ENCODE measurements at places on chromosomes 7 and 10.

DNA sequence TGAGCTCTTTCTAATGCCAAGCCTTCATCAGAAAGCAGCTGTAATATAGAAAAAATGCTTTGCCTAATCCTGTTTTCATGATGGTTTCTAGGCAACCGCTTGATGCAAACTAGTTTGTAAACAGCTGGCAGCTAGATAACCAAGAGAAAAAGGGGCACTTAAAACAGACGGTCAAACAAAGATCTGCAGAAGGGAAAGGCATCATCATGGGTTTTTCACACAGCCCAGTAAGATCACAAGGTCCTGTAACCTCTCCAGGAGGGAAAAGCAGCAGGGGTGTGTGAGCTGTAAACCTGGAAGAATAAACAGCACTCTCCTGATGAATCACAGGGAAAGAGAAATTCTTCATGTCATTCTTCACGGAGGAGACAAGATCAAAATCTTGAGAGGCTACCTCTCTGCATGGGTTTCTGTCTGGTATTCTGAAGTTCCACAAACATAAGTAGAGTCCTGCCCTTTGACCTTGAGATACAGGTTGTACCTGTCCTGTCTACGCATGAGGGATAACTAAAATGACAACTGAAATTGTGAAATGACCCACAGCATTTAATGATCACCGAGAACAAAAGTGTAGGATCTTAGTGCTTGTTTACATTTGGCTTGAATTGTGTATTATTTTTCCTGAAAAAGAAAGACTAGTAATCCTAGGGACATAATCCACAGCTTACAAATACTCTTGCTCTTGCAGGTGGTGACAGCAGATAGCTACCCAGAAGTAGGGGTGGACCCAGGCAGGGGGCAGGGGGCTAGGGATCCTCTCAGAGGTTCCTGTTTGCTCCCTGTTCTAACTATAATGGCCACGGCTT, 48.0 kb downstream of the CREB3L2 start:
- DNase-seq = no peak

DNA sequence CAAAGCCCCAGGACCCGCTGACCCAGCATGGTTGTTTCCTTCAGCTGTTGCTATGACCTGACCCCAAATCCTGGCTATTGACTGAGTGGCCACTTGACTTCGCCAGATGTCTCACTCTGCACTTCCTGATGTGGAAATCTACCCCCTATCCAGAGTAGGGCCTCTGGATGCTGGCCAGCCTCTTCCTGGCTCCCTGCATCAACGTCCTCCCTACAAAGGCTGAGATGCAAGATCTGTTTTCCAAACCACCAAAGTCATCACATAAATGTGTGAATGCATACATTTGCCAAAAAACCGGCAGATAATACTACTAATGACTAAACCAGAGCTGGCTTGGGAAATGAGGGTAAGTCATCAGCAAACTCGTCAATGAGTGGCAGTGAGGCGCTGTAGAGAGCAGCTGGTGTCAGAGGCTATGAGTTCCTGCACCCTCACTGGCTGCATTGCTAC, 70.4 kb downstream of the PYROXD2 start:
- no peak for DNase-seq

GRCh38 chr10:4806534-4806933, 19.5 kb upstream of the AKR1E2 start:
- DNase-seq = no peak

DNA sequence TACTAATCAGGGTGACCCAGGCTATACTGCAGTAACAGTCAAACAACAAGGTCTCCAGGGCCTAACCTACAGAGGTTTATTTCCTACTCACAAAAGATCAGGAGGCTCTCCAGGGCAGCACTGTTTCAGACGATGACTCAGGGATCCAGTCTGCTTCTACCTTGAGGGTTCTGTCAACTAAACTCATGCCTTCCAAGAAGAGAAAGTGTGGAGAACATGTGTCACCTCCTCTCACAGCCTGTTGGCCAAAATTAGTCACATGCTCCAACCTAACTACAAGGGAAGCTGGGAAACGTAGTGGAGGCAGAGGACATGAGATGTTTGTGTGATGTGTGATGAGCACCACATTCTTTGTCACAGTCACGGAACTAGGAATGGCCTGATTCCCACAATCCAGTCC, 14.7 kb upstream of the INA start:
- no peak for DNase-seq

GRCh38 chr10:101228153-101228965, 904 bp downstream of the LBX1 start:
- no peak for DNase-seq

- no peak for DNase-seq
These were observed 50.1 kb downstream of the SFTPD start for GRCh38 chr10:79898597-79899325.

DNA sequence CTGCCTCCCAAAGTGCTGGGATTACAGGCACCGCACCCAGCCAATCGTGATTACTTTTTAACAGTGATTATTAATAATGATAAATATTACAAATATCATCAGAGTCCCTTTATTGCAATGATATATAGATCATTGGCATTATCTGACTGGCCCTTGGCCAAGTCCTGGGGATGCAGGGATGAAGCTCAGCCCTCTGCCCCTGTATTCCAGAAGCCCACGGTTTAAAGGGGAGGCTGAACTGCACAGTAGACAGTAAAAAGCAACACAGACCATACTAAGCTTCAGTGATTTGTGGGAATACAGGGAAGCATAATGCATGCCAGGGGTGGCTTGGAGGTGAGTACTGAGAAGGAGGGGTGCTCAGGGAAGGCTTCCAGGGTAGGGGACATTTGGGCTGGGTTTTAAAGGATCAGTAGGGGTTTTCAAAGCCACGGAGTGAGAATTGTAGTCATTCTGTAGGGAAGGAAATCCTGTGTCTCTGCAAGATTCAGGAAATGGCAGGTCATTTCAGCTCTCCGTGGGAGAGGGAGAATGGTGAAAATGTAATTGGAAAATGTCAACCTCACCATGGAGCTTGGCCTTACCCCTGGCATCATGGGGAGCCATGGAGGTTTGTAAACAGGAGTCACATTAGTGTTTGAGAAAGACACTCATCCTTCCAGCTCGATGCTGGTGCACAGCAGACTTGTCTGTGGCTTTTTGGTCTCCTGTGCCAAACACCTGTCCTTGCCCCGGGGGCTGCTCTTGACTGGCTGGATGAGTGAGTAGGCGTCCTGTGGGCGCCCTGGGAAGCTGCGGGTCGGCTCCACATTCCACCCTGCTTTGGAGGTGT, 8.8 kb downstream of the ADAMTS14 start:
- DNase-seq = no peak

- DNase-seq = peak; percentile 30
These were observed 21.6 kb downstream of the NT5C3A start for GRCh38 chr7:33040803-33041516.

GRCh38 chr7:27872356-27873275, 132.7 kb downstream of the TAX1BP1 start:
- no peak for DNase-seq

- no peak for DNase-seq
These were observed 179.9 kb downstream of the AUTS2 start for GRCh38 chr7:69778138-69778537.

GRCh38 chr10:28411648-28412047, 108.8 kb upstream of the MPP7 start:
- DNase-seq = no peak

- DNase-seq = no peak
These were observed 24.4 kb downstream of the GSDME start for GRCh38 chr7:24732646-24733413.

GRCh38 chr7:85289279-85289678, 102.4 kb upstream of the SEMA3D start:
- DNase-seq = no peak

- no peak for DNase-seq
These were observed 136.6 kb downstream of the PRKAG2 start for GRCh38 chr7:151740081-151740851.

GRCh38 chr7:25073451-25073850, 51.6 kb downstream of the CYCS start:
- no peak for DNase-seq

DNA sequence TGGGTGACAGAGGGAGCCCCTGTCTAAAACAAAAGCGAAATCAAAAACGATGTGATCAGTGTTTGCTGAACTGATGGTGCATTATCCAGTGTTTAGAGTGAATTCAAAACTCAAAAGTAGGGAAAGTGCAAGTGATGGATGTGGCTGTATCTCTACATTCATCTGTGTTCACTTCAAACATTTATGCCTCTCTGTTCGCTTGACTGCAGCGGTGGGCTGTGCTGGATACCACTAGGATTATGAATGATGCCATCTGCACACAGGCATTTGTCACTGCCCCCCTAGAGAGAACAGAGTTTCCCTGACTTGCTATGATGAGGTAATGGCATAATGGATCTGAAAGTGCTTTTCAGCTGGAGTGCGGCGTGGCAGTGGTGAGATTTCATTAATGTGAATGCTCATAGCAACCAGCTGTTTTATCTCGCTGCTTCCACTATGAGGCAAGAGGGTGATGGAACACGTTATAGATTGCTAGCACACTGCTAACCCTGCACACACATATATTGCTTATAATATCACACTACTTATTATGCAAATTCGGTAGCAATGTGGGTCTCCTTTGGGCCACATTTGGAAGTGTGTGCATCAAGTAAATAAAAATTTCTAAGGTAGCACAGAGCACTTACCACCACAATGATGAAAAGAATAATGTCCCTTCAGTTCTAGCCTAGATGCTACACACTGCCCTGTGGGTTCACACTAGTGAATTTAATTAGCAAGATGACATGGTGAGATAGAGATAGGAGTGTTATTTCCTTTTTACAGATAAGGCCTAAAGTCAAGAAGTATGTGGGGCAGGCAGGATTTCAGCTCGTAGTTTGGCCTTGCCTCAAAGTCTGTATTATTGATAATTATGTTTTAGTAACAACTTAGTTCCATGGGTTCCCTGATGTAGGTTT, 164.7 kb downstream of the CAMK1D start:
- no peak for DNase-seq

DNA sequence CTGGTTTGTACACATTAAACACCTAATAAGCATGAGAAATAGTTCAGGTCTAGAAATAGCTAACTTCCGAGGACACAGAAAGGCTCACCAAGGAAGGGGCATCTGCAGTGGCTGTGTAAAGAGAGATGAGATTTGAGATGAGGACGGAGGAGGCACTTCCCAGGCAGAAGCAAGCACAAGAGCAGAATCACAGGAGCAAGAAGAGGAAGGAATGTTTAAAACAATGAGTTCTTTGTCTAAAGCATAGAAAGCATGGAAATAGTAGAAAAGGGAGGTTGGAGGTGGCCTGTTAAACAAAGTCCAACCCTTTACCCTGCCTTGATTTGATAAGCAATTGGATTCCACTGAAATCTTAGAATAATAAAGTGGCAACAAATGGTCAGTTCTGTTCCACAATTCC, 11.6 kb upstream of the PON3 start:
- DNase-seq = no peak

DNA sequence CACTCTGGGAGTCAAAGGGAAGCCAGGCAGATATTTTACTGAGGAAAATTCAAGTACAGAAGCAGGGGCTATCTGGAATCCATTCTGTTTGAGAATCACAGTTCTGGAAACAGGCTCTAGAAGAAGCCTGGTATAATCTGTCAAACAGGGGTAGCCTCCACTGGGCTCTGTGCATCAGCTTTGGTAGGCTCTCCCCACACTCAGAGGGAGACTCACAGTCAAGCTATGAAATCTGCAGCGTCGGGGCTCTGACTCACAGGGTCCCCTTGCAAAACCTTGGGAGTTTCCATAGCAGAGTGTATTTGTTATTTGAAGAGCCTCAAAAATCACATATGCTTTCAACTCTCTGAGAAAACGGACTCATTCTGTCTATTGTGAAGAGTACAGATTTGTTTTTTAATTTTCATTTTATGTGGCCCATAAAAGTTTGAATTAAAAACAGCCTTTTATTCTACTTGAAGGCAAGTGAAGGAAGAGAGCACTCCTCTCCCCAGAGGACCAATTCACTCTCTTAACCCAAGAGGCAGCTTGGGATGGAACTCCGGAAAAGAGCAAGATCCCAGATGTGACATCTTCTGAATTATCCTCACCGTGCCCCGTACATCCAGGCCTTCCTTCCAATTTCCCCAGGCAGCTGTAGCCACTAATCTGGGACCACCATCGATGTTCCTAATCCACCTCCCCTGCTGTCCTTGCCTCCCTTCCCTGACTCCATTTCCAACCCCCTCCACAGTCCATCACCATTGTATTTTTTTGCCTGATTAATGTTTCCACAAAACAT, 590.9 kb upstream of the MGMT start:
- DNase-seq = no peak

DNA sequence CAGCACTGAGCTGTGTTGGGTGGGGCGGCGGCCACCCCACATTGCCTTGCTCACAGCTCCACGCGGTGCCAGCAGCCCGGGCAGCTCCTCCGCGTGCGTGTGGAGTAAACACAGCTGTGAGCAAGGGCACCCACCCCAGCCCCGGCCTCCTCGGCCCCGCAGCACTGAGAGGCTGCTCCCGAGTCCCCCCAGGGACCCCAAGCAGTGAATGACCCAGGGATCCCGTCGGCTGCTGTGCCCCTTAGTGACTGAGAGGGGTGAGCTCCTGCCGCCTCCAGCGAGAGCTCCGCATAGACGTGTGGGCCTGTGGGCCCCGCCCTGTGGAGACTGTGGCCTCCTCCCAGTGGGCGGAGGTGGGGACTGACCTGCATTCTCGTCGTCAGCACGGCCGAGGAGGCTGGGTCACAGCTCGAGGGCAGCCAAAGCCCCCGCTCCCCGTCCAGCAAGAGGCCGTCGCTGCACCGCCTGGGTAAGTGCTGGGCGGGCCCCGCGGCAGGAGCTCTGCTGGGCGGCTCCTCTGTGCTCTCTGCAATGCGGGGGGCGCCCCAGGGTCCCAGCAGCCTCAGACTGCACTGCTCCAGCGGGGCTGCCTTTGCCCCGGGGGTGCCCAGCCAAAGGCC, 29.9 kb upstream of the UTF1 start:
- DNase-seq = no peak

DNA sequence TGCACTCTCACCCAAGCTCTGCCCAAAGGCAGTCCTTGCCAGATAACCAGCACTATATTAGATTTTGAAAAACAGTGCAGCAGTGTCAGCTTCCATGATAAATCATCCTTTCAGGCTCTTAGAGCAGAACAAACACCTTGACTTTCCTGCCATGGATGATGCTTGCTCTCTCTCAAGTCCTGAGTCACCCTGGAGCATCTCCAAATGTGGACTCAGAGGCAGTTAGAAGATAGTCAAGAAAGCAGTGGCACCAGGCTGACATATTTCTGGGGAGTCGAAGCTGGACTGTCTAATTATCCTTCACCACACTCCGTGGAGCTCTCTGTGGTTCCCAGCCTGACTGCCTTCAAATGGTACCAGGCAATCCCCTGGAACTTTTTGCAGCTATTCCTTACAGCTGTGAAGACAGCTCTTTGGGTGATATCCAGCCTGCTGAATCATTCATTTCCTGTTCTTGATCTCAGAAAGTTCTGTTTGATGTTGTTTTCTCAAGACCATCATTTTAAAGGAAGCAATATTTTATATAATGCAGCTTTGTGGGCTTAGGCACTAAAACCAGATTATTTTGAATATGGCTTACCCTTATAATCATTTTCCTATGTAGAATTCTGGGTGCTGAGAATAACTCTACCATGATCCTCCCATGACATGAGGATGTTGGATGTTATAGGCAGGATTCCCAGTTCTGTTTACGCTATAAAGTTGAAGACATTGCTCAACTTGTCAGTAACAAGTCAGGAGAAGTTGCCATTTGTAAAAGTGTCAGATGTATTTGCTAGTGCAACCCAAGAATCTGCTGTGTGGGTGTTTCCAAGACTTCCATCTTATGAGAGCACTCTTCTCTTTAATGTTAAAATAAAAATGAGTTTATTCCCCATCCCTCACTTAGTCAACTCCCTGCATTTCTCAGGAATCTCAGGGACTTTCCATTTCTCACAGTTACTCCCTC, 233.8 kb downstream of the C7orf25 start:
- no peak for DNase-seq

All from stimulated activated CD8-positive, alpha-beta memory T cell treated with anti-CD3 and anti-CD28 coated beads, Interleukin-4, amount 100 ng/mL, for 4 hours (primary cell).